ENCODE measurements at places on chromosomes 12 and 14.

- no peak for DNase-seq
Measured at GRCh38 chr12:51661199-51661598, 70.2 kb downstream of the SCN8A start.

DNA sequence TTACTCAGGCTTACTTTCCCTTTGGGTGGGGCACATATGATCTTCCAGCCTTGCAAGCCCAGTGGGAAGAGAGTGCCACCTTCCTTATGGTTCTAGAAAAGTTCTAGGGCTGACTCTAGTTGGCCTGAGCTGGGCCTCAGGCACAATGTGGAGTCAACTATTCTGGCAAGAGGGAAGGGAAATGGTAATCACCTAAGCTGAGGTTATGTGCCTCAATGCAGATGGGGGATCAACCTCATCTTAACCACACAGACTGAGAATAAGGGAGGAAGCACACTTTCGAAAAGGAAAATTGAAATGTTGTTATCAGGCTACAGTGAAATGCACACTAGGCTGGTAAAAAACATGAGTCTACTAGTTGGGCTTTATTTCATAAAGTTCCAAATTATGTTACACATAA, 77.5 kb upstream of the RMST start:
- no peak for DNase-seq

DNA sequence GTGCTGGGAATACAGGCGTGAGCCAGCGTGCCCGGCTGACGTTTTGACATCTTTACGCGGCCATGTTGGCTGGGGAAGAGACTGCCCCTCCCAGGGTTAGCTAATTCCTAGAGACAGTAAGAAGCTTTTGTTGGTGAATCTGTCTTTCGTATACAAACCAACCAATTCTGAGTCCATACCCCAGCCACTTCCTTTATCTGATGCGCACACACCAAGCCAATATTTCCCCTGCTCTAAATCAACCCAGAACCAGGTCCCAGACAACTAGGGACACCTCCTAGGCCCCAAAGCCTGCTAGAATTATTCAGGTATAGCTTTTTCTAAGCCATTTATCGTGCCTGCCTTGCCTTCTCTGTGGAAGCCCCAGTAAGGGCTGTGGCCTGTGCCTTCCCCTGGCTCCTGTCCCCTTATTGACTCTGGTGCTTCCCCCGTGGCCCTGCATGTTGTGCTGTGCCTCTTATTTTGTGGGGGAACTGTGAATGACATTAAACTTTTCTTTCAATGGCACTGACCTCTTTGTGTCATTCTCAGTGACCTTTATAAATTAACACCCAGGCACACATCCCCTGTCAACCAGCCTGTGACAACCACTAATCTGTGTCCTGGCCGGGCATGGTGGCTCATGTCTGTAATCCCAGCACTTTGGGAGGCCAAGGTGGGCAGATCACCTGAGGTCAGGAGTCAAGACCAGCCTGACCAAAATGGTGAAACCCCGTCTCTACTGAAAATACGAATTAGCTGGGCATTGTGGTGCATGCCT, 10.7 kb upstream of the EVL start:
- DNase-seq = no peak

- no peak for DNase-seq
Measured at GRCh38 chr12:55765736-55766290, 22.9 kb downstream of the GDF11 start.

DNA sequence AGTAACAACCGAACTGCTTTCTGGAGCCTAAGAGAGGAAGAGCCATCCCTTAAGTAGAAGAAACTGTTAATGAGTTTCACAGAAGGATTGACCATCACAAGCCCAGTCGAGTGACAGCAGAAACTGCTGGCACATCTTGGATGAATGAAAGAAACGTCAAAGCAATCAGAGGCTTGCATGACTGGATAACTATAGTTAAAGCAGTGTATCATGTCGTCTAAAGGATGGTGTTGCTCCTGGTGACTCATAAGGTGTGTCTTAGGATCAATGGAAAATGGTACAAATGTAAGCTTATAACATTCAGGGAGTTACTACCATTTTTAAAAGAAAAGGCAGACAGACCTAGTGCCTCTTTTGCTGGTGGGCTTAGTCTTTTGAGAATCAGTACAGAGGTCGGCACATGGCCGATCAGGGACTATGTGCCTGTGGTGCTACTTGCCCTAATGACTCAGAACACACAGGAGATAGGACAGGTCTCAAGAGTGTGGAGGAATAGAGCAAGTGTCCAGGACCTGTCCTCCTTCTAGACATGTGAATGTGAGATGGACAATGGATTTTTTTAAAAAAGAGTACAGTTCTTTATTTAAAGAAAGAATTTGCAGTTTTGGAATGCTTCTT, 55.7 kb downstream of the TMX1 start:
- DNase-seq = no peak

DNA sequence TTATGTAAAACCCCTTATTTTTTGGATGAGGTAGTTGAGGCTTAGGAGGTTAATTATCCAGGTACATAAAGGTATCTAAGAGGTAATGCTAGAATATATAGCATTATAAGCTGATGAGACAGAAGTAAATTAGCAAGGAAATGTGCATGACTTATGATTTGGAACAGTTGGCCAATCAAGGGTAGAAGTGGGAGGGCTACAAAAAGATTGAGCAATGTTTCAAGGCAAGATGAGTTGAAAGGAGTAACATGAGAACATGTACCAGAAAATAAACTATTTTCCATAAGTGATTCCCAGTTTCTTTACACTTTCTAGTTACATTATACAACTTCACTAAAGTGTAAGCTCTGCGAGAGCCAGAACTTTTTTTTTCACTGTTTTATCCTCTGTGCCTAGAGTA, 290.9 kb downstream of the LRIG3 start:
- no peak for DNase-seq

DNA sequence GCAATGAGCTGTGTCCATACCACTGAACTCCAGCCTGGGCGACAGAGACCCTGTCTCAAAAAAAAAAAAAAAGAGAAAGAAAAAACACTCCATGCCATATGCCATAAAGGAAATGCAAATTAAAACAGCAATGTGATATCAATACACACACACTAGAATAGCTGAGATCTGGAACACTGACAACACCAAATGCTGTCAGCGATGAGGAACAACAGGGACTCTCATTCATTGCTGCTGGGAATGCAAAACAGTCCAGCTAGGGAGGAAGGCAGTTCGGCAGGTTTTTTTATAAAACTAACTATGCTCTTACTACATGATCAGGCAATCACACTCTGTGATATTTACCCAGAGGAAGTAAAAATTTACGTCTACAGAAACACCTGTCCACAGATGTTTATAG, 3.4 kb upstream of the ABCB9 start:
- peak; percentile 67 for DNase-seq

DNA sequence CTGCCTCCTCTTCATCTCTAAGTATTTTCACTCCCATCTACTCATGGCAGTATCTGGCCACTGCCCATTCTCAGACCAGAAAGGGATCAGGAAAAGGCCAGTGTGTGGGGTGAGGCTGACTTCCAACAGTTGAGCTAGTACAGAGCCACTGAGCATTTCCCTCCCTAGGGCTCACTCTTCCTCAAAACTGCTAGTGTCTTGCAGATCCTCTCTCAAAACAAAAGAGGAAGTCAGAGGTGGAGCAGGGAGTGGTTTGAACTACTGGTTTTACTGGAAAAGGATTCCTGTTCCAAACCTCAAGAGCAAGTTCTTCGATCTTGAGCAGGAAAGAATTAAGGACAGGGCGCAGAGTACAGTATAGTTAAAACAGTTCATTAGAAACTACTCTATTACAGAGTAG, 11.7 kb upstream of the RNASE10 start:
- no peak for DNase-seq

DNA sequence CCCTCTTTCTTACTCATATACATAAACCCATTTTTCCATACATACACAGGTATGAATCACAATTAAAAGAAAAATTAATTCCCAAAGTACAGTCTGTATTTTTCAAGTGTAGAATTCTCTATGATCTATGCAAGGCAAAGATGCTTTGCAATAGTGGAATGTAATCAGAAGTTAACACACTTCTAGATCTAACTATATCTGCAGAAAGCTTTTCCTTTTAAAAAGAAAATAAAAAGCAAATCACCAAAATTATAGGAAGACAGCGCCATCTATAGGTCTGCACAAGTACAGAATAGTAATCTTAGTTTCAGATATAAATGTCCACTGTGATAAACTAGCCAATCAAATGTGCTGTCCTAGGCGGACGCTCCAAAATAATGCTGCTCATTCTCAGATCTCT, 22.0 kb downstream of the SLC25A21 start:
- DNase-seq = peak; percentile 37

All from NCI-H1048 (cell line).